ENCODE measurements at places on chromosomes 13 and 19. TPM values are rescaled to one million over a fixed set of nuclear protein-coding genes. Genes with fewer than 3 reads are reported as not detected.

ZNF841 gene
- 15.7 TPM for total RNA-seq

DNA sequence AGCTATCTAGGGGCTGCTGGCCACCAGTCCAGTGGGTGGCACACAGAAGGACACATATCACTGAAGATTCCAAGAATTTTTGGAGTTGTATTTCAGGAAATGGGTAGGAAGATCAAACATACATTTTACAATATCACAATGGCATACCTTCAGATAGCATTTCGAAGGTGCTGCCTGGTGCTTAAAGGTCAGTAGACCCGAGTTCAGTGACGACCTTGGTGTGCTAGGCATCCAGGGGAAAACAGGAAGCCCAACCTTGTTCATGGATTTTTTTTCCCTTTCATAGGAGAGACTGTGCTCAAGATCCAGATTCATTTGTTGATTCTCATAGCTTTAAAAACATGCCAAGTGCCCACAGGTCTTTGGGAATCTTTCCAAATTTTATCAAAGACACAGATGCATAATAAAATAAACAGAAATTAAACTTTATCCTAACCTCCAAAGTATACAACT lies 51.0 kb upstream of the RCBTB2 start:
- no peak for DNase-seq
- H3K27ac ChIP-seq: no peak overlapping the region
- peaks cover 43% of the 10 kb centered on the region for H3K4me1 ChIP-seq
- no peaks in the 10 kb centered on the region for H3K27me3 ChIP-seq
- H3K36me3 ChIP-seq: no peaks in the 10 kb centered on the region
- no peak overlapping the region for H3K4me3 ChIP-seq

GRCh38 chr19:41998246-41999020 lies 4.4 kb upstream of the ATP1A3 start:
- H3K36me3 ChIP-seq: no peaks in the 10 kb centered on the region
- peak; percentile 43 for DNase-seq
- no peak overlapping the region for H3K27ac ChIP-seq
- peaks cover 22% of the 10 kb centered on the region for H3K4me1 ChIP-seq

DNA sequence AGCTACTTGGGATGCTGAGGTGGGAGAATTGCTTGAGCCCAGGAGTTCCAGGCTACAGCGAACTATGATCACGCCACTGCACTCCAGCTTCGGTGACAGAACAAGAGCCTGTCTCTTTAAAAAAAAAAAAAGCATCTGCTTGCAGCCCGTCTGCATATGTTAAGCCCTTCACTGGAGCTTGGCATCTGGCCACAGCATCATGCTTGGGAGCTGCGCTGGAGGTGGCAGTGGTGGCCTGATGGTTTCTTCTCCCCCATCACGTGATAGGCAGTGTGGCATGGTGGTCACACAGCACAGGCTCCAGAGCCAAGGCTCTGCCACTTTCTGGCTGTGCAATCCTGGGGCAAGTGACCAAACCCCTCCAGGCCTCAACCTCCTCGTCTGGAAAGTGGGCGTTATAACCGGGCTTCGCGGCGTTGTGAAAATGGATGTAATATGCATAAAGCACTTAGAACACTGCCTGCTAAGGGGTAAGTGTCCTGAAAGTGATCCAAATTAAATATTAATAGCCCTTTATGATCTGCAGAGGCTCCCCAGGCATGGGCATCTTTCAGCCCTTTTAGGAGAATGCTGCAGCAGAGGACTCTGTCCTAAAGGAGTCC lies 24.4 kb downstream of the MARK4 start:
- no peak overlapping the region for H3K4me3 ChIP-seq
- no peaks in the 10 kb centered on the region for H3K27me3 ChIP-seq
- peaks cover 4% of the 10 kb centered on the region for H3K36me3 ChIP-seq
- DNase-seq: no peak
- no peak overlapping the region for H3K27ac ChIP-seq

DNA sequence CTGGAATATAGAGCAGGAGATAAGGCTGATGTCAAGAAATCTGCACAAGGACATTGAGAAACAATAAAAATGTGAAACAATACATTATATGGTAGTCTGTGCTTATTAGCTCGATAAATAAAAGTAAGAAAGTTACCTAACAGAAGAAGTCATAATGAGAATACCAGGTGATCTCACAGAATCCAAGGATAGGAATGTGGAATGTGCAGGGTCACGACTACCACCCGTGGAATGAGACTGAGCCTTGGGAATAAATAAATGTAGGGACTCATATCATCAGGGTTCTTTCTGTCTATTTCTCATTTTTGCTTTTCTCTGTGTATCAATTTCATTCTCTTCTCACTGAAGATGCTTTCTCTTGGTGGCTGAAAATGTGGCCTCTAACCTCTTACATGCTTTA lies 26.0 kb upstream of the KBTBD7 start:
- no peaks in the 10 kb centered on the region for H3K4me1 ChIP-seq
- H3K27ac ChIP-seq: no peak overlapping the region
- H3K4me3 ChIP-seq: no peak overlapping the region
- no peak for DNase-seq

PALM gene
- total RNA-seq: 14.1 TPM

DNA sequence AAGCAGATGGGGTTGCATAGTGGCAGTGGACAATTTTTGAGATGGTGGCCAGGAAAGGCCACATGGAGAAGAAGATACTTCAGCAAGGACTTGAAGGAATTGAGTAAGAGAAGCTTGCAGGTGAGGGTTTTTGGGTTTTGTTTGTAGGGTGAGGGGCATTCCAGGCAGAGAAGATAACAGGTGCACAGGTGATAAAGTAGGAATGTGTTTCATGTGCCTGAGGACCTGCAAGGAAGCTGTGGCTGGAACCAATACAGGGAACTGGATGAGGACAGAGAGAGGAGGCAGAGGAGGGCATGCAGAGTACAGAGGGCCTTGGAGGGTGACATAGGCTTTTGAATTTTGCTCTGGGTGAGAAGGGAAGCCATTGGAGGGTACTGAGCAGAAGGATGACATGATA lies 314.5 kb downstream of the KLF12 start:
- H3K36me3 ChIP-seq: no peaks in the 10 kb centered on the region
- no peak overlapping the region for H3K27ac ChIP-seq
- no peaks in the 10 kb centered on the region for H3K4me1 ChIP-seq
- no peaks in the 10 kb centered on the region for H3K27me3 ChIP-seq
- H3K4me3 ChIP-seq: no peak overlapping the region
- DNase-seq: no peak

JSRP1 gene
- not detected for total RNA-seq
